ENCODE measurements at places on chromosomes 3 and 15.

DNA sequence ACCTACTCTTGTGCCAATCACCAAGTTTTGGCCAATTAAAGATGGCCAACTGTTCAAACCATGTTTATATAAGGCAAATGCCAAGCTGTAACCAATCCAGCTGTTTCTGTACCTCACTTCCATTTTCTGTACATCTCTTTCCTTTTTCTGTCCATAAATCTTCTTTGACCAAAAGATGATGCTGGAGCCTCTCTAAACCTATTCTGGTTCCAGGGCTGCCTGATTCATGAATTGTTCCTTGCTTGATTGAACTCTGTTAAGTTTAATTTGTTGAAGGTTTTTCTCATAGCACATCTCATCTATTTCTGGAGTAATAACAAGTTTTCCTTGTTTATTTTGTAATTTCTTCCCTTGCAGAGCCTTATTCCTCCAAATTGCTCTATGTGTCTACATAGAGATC, 115.3 kb upstream of the SMAD3 start:
- DNase-seq, result no peak

DNA sequence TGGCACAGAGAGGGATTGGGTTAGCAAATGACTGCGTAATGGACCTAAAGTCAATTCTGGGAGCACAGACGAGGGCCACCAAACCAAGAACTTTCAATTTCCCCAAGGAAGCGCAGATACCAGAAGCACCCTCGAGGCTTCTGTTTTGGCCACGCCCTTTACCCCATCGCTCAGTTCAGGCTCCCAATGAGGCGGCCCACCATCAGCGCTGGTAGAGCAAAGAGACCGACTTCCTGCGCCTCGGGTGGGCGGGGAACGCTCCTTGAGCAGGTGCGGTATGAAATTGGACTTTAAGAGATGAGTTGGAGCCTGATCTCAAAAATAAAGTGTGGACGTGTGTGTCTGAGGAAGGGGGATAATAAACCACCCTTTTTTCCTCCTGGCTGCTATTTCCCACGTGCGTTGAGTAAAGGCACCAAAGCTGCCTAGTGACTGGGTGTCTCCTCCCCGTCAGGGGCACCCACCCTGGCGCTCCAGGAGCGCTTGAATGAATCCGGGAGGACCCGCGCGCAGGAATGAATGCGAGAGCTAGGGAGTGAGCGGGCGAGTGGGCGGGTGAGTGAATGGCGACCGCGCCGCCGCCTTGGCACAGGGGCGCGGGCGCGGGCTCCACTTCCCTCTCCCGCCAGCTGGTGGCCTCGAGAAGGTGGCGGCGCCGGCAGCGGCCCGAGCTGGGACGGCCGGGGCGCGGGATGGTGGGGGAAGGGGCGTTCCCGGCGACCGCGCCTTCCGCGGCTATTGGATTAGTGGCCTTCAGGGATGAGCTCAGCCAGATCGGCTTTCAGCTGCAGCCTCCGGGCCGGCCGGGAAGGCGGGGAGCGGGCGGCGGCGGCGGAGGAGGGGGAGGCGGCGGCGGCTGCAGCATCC, at the start of gene SPSB4:
SPSB4 (plus strand) TSS at position 772 of the 867 bp plus-strand sequence. CDS start 14,758 bp downstream, outside the sequence.
- no peak for DNase-seq

DNA sequence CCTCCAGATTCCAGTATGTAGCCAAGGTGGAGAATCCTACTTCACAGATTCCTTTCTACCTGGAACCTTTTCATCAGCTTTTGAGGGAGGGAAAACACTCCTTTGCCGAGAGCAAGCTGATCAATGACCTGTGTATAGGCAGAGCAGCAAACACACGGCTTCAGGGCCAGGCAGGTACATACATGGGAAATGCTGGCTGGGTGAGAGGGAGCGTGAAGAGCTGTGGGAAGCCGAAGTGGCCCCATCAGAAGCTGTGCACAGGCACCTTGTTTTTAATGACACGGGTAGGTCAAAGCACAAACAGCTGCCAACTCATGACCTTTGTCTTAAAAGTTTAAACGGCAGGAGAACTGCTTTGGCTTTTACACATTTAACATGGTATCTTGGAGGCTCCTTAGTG, 25.3 kb downstream of the STARD5 start:
- DNase-seq, result no peak

GRCh38 chr15:70578196-70578595, 185.2 kb downstream of the UACA start:
- no peak for DNase-seq

DNA sequence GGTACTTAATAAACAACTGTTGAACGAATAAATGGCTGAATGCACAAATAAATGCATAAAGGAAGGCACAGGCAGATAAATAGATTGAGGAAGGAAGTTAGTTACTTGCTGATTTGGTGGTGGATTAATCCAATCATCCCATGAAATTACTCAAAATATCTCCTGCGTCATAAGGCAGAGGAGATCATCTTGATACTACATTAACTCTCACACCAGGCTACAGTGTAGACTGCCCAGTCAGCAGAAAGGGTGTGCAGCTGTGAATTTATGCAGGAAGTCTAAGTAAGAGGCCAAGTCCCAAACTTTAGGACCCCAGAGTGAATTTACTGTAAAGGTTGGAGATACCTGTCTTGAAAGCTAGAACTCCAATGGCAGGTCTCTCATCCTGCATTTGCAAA, 38.6 kb downstream of the PRICKLE2 start:
- DNase-seq, result no peak

GRCh38 chr15:101329309-101329863, 34.3 kb upstream of the SNRPA1 start:
- DNase-seq, result no peak

DNA sequence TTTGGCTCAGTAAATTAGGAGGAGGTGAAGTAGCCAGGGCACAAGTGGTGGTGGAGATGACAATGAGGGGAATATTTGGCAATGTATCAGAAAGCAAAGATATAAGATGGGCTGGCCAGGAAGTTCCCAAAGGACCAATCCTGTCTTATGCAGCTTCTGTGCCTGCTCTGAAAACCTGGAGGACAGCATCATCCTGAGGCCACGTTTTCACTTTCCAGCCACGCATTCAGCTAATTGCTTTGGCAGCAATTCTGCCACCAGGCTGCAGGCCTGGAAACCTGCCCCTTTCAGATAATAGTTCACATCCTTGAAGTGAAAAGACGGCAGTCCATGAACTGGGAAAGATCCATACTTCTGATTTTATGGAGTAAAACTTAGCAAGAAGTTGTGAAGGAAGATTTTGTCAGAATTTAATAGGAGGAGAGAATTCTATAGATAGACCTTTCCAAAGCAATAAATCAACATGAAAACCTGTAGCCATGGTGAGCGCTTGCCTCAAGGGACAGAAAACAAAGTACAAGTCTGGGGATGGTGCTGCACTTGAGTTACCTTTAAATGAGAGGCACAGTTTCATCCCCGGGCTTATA, 682.5 kb downstream of the GRM7 start:
- DNase-seq, result no peak

DNA sequence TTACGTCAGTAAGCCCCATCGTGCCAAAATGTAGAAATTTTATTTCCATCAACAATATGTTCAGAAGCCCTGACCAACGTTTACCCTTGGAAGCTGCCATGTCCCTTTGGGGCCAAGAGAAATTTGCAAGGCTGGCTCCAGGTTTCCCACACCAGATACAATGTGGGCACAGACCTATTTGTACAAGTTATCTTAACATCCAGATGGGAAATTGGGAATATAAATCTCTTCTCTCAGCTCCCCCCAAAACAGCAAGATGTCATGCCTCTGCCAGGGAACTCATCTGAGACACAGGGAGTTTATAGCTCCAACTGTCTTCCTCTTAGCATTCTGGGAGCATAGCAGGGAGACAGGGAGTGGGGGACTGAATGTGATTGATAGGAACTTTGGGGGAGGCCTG, 9.3 kb upstream of the DPPA2 start:
- no peak for DNase-seq

GRCh38 chr15:50933341-50933740, 24.9 kb downstream of the AP4E1 start:
- DNase-seq, result no peak

GRCh38 chr3:76065964-76066363, 280.6 kb upstream of the ZNF717 start:
- peak; percentile 47 for DNase-seq

DNA sequence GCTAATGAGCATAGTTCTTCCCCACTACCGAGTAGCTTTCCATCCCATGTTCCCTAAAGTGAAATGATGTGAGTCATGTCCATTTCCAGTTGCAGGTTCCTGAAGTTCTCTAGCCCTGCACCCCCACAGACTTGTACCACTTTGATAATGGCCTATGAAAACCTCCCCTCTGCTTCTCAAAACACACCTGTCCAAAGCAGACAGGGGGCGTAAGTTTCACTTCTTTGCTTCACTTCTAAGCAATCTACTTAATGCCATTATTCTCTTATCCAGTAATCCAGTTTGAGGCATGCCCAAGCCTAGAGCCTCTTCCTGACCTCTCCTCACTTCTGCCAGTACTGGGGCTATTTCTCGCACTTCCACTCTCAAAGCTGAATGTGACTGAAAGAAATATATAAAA, 305.1 kb downstream of the IGSF11 start:
- no peak for DNase-seq

DNA sequence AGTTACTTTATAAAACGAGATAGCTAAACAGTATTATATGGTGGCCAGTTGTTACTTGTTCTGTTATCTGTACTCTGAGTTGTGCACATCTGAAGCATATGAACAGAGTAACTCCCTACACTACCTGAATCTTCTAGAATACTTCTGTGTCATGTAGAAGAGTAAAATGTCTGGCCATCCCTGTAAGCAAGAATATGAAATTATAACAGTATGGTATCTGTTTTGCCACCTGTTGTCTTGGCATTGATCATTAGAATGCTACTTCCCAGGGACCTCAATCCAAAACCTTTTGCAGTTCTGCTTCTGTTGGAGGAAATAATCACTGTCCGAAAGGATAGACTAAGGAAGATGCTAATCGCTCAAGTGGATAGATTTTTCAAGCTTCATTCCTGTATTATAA, 1.9 kb downstream of the TEX9 start:
- no peak for DNase-seq

GRCh38 chr3:5809586-5810246, 622.2 kb downstream of the EDEM1 start:
- DNase-seq, result no peak

GRCh38 chr3:6108957-6109356, 752.0 kb upstream of the GRM7 start:
- DNase-seq, result no peak

DNA sequence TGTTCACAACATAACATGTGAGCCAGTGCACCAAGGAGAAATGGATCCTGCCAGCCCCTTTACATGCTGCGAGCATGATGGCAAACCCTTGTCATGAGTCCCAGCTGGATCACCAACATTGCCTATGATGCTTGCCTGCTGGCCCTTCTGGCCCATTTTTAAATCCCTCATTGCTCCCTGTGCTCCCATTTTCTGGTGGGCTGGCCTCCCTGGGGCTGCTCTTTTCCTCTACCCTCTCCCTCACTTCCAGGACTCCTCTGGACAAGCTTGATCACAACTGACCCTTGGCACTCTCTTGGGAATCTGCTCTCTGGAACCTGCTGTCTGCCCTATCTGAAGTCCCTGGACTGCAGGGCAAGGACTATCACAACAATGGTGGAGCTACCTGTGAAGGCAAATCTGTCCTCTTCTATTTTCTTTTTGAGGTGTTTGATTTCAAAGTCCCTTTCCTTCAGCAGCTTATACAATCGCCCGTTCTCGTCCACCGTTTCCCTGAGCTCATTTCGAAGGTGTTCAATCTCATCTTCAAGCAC, 16.3 kb downstream of the CCDC13 start:
- DNase-seq, result no peak

DNA sequence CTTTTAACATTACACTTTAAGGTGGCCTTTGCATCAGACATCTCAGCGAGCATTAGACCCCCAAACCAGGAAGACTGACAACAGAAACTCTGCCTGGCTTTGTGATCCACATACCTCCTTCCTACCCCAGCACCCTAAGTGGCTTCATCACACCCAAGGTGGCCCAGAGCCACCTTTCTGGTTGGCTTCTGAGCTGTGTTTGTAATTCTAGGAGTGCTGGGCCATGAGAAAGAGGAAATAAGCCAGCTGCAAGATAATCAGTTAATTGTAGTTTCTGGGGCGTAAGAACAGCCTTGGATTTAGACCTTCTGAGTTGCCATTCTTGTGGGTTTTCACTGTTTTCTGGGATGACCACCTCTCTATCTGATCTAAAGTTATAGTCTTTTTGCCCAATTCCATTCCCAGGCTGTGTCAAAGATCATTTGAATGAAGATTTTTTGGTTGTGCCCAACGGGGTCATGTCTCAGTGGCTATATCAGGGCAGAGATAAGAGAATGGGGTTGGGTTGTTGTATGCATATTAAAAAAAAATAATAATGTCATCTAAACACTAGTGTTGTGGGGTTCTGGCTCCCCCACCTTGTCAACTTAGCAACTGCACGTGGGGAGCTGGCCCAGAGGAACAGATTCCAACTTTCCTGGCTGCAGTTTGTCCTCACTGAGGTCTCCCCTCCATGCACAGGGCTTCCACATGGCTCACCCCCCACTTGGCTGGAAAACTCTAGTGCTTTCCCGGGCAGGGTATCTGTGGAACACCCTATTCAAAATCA, 234.8 kb upstream of the WNT5A start:
- peak; percentile 48 for DNase-seq

DNA sequence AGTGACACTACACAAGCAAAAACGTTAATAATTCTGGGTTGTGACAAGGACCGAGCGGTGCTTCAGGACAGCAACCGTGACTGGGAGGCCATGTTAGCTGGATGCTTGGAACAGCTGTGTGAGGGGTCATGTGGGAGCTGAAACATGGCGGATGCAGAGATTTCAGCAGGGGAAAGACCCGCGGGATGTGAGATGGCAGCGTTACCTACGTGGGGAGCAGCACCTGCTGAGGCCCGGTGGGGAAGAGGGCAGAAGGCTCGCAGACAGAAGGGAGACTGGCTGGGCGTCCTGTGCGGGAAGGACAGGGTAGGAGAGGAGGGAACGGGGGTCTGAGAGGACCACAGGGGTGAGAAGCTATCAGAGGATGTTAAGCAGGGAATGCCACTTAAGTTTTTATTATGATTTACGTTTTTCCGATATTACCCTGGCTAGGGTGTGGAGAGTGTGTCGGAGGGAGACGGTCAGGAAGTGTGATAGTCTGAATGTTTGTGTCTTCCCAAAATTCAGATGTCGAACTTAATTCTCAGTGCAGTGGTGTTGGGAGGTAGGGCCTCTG, 228.8 kb upstream of the LYSMD4 start:
- no peak for DNase-seq

DNA sequence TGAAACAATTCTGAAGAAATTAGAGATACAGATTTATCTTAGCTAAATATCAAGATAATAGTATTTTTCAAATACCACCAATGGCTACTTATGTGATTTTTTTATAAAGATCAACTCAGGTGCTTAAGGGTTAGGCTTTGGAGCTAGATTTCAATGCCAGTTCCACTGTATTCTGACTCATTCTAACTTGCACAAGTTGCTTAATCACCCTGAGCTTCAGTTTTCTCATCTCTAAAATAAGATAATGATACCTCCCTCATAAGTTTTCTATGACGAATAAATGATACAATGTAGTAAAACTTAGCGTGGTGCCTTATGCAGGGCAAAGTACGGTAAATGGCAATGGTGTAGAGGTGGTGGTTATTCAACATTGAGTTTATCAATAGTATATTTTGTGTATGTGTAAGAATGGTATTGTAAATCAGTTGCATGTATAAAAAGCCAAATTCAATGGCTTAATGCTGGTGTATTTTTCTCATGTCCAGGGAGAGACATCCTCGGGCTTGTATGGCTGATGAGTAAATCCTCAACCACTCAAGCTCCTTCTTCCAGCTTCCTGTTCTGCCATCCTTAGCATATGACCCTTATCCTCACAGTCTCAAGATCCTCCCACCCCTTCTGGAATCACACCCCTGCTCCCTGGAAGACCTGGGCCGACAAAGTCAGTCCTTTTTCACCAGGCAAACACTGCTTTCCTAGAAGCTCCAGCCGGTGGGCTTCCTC, 505.9 kb upstream of the CFAP20DC start:
- peak; percentile 84 for DNase-seq

GRCh38 chr3:197994736-197995135, 34.7 kb downstream of the LMLN start:
- no peak for DNase-seq

Measured in amniotic epithelial cell (primary cell).